ENCODE measurements at places on chromosomes 1 and 21.

DNA sequence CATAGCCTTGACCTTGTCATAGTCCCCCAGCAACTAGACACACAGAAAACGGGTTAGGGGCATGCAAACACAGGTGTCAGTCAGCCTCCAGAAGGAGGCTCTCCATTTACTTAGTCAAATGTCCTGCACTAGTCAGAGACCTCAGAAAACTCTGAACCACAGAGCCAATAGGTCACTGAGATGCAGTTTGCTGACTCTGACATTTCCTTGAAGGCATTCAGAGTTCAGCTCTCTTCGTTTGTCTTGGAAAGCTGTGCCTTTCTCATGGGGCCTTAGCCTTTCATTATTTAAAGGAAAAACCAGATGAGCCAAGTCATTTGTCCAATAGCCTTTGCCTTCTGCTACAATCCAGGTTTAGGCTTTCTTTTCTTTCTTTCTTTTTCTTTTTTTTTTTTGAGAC lies 3.5 kb downstream of the OLFML2B start:
- no peak for DNase-seq

DNA sequence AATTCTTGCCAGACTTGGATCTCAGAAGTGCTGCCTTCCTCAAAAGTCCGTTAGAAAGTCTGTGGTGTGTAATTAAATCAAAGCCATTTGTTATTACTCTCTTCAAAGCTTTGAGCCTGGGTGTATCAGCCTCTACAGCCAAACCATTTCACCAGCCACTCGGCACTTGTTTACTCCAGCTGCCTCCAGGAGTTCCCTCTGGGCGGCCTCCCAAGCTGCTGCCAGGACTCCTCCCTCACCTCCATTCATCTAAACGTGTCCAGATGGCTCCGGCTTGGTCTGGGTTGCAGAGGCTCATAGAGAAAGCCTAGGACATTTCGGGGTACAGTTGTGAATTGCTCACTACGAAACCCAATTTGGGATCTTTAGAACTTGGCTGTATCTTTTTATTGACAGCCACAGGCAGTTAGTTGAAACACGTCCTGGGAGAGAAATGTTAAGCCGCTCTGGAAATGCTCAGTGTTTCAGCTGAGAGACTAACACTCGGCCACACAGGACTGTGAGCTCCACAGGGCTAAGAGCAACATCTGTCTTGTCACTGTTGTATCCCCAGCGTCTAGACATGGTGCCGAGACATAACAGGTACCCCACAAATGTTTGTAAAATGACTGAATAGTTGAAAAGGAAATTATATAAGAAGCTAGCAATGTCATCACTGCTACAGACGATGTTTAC lies 116.9 kb upstream of the NGF start:
- DNase-seq, result no peak

DNA sequence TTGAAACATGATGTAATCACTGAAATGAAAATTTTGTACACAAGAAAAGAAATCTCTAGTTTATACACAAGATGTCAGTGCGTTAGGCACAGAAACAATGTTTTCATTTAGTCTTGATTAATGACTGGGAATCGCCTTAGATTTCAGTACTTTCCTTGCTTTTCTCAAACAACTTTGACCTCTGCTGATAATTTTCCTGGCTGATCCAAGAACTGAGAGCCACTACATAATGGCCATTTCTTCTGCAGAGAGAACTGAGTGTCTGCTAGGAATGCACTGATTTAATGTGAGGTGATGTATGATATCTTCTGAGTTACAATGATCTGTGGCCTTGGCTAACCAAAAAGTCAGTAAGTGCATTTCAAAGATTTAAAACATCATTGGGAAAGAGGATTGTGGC lies 308.1 kb downstream of the CTH start:
- no peak for DNase-seq

DNA sequence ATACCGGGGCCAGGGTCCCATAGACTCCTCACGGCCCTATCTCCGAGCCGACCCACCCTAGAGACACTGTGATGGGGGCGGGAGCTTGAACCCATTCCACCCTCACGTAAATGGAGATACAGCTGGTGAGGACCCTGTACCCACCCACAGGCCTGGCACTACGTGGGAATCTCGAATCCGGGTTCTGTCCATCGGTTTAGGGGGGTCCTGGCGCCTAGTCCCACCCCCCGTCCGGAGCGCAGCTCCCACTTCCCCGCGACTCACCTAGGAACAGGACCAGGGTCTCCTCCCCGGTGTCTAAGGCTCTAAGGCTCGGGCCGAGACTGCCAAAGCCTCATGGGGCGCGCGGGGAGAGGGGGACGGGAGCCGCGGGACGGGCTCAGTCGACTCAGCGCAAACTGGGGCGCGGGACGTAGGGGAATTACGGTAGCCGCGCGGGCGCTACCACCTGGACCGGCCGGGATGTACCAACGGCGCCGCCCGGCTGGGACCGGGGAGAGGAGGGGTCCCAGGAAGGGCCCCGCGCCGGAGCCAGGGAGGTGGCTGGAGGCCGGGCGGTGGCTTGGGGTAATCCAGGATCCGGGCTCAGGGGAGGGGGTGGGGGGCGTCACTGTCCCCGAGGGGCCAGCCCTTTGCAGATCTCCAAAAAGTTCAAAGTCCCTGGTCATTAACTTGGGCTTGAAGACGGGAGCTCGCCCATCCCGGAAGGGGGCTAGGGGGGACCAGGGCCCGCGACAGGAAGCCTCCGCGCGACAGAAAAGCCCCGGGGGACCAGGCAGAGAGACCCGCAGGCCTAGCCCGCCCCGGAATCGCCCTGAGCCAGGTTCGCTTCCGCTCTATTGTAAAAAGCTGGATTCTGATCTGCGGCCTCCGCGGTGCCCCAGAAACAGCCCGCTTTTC lies 1.0 kb downstream of the PLEKHG5 start:
- DNase-seq, result peak; percentile 68

DNA sequence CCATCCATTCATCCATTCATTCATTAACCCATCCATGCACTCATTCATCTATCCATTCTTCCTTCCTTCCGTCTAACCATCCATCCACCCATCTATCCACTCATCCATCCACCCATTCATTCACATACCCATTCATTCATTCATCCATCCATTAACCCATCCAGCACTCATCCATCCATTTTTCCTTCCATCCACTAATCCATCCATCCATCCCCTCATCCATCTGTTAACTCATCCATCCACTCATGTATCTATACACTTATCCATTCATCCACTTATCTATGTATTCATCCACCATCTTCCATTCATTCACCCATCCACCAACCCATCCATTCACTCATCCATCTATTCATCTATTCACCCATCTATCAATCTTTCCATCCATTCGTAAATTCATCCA lies 107.8 kb downstream of the PRDM16 start:
- no peak for DNase-seq

DNA sequence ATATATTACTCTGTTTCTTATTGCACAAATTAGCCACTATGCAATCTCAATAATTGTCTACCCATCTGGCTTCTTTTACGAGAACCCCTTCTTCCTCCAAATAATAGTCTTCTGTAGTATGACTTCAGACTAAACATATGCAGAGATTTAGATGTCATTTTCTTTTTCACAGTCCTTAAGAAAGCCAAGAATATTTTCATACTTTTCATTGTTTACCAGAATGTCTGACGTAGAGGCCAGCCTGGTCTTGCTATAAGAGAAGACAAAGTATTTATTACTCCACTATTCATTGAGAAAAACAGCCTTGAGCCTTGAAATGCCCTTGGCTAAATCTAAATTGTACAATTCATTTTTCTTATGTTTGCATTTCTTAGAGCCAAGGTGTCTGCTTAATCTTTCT lies 714.9 kb upstream of the CXADR start:
- DNase-seq, result no peak

DNA sequence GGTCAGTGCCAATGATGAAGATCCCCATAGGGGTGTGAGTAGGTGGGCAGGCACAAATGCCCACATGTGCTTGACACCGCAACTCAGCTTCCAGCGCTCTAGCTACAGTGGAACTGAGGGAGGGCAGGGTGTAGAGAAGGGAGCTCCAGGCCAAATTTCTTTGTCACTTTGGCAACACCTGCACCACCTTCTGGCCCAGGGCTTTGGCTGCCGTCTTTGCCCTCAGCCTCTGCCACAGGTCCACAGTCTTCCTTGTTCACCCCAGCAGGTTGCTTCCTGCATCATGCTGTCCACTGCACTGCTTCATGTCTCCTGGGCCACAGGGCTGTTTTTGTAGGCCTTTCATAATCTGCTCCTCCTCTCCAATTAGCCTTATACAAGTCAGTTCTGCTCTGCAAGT lies 20.4 kb upstream of the FMOD start:
- DNase-seq, result no peak

DNA sequence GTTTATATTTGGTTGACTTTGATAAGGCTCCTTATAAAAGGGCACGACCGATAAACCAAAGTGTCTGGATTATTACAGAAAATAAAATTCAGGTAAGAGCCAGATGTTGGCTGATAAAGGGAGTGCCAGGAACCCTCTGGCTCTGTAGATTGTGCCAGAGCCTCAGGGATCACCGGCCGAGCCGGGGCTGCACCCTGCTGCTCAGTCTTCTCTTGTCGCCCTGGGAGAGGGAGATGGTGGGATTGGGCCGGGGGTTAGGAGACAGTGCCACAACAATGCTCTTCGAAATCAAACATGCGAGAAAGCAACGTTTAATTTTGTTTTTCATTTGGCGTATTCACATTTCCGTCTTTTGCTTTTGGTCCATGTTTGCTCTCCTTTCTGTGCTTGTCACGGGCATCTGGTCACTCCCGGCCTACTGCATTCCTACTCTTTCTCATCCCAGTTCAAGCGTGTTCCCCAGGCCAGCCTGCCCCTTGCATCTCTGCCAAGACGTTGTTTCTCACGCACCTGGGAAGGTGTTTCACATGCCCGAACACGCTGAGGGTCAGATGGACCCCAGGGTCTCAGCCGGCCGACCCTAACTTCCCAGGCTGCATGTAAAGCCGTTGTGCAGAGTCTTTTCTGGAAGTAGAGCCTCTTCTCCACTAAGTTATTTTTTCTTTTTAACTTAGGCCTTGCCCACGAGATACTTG lies 18.8 kb upstream of the C2CD2 start:
- DNase-seq, result no peak

DNA sequence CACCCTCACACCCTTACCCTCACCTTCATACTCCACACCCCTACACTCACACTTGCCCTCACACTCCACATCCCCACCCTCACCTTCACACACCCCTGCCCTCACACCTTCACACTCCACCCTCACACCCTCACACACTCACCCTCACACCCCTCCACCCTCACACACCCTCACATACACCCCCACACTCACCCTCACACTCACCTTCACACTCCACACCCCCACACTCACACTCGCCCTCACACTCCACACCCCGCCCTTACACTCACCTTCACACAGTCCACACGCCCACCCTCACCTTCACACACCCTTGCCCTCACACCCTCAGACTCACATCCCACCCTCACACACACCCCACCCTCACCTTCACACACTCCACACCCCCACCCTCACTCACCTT lies 43.6 kb upstream of the EDN2 start:
- no peak for DNase-seq

- no peak for DNase-seq
These were observed 52.1 kb downstream of the ARID4B start for GRCh38 chr1:235275836-235276235.

DNA sequence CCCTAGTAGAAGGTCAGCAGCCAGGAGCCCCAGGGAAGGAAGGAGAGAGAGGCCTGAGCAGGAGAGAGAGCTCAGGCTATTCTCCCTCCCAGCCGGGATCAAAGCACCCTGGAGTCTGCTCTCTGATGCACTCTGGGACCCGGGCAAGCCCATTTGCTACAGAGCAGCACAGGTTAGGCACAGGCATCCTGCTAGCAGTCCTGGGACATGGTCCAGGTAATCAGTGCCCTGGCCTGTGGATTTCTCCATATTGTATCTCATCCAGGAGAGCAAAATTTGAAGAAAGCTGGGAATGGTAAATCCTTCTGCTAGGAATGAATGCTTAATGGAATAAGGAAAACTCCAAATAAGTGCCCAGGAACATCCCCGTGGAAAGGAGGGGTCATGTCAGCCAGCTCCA lies 130.3 kb downstream of the HIVEP3 start:
- DNase-seq, result no peak

- DNase-seq, result no peak
These were observed 49.8 kb upstream of the GADD45A start for GRCh38 chr1:67635055-67635809.

DNA sequence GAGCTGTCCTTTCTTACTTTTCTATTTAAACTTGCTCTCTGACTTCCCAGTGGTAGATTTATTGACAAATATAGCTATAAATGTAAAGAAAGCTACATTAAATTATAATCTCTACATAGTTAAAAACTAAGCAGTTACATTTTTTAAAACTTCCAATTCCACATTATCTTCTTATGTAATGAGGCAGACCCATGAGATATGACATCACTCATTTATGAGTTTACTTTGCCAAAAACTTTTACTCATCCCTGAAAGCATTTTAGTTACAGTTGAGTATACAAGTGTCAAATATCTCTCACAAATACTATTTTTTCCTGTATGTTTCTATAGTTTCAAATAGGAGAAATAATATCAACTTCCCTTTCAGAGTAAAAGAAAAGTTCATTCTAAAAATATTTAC lies 3.8 kb downstream of the NMNAT2 start:
- no peak for DNase-seq

GRCh38 chr1:168146626-168147025 lies 9.9 kb upstream of the GPR161 start:
- no peak for DNase-seq

DNA sequence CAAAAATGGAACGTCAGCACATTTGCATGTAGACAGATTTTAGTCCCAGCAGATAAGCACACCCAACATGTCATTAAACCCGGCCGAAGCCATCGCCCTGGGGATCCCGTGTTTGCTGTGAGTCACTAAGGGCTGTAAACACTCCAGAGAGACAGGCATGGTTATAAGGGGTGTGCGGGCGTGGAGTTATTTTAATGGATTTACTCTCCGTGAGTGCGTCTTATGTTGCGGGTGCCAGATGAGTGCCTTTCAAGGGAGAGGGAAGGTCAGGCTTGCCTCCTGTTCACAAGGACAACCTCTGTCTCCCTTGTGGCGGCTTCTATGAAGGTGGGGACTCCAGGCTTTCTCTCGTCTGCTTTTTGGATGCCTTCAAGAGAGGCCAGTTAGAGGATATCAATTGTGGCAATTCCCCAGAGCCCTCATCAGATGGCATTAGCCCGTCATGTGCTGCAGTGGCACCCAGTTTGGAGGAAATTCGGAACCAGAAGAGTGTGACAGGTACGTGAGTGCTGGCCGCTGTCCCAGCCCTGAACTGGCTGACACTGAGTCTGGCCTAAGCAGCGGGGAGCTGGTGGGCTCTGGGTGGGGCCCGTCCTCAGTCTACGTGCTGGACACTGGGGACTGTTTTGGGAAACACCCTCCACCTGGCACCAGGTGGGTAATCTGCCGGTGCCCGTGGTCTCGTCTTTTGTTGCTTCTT lies 223.8 kb upstream of the TMEM51 start:
- DNase-seq, result no peak

DNA sequence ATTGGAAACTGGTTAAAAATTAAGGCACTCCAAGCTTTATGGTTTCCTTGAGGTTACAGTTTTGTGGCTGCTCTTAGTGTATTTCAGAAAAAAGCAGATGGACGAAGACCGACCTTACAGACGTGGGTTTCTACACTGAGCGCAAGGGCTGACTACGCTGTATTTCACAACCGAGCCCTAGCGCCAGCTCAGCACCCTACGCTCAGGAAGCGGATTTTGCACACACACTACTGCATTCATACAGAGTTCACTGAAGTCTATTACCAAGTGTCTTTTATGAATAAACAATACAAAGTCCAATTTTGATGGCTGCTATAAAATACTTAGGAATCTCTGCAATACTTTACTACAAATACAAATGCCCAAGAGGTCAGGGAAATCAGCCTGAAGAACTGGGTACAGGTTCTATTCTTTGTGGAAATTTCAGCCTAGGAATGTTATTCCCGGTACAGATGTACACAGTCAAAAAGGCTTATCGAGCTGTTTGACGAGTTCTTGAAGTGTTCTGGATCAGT lies 23.8 kb downstream of the PTTG1IP start:
- no peak for DNase-seq

- DNase-seq, result no peak
These were observed 778.1 kb upstream of the TMPRSS15 start for GRCh38 chr21:19181604-19182140.

All from CD4-positive, alpha-beta T cell treated with Interleukin-17A for 4 hours (primary cell).